ENCODE measurements at places on chromosomes 7 and 10.

DNA sequence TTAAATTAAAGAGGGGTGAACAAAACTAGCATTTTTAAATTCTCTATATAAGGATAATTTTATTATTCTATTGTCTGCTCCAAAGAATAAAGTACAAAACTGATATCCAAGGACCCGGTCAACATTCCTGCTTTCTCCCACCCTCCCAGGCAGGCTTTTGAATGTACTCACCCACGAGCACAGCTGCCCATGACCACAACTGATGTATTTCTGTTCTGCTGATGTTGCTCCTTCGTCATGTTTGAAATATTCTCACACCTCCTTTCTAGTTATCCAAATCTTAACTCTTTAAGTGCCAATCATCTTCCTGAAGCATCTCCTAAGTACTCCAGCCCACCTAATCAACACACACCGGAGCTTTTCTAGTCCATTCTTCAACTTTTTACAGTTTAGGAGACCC, 46.7 kb downstream of the CALD1 start:
- DNase-seq: no peak

DNA sequence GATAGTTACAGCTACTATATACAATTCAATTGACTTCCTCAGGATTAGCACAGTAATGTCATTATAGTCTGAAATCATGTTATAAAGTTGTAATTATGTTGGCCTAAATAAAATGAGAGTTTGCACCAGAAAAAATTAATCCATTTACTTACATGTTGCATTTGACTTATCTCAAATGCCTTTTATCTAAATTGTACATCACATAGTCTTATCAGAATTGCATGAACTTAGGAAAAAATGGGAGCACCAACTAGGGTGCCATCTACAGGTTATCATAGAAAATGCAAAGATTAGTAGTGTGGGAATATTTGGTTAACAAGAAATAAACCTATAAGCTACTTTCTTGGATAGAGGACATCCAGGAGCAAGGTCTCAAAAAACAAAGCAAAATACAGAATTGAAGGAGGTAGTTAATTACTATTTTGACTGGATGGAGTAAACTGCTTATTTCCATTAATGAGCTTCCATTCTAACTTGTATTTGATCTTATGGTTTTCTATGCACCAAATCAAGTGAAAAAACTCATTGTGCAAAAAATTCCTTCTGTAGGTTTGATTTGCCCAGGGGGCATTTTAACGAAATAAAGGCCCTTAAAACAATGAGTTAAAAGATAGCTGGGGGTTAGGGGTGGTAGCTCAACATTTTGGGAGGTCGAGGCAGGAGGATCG, 60.0 kb upstream of the ORC5 start:
- DNase-seq: no peak

GRCh38 chr10:92832998-92833650, 15.2 kb upstream of the EXOC6 start:
- no peak for DNase-seq

DNA sequence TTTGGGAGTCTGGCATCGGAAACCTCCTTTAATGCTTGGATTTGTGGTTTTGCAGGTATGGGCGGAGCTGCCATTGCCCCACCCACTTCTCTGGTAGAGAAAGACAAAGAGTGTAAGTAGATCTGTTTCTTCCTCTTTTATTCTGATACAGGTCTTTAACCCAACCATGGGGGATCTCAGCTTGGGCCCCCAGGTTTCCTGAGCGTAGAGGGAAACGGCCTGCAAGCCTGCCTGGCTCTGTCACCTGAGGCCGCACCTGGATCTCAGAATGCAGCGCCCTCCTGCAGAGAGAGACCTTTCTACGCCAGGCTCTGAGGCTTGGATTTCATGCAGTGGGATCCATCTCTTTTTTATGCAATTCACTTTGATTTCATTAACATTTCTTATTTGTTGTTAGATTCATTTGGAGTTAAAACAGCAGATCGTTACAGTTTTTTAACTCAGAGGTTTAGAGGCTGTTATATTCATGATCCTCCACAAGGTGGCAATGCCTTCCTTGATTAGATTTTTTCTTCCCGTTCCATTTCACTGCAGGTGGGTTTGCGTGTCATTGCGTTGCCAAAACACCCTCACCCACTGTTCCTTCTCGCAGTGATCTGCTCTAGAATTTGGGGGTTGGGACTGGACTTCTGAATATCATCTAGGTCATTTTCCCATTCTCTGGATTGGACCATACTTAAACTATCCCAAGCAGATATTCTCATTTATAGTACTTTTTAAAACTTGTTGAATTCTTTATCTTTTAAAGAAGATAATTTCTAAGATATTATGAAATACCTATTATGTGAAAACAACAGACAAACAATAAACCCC, 20.0 kb downstream of the RBM17 start:
- DNase-seq: peak; percentile 21

GRCh38 chr10:71812016-71812912, 38.8 kb downstream of the PSAP start:
- DNase-seq: peak; percentile 76

- DNase-seq: no peak
These were observed 45.9 kb upstream of the ATP6V0A4 start for GRCh38 chr7:138843632-138844580.

DNA sequence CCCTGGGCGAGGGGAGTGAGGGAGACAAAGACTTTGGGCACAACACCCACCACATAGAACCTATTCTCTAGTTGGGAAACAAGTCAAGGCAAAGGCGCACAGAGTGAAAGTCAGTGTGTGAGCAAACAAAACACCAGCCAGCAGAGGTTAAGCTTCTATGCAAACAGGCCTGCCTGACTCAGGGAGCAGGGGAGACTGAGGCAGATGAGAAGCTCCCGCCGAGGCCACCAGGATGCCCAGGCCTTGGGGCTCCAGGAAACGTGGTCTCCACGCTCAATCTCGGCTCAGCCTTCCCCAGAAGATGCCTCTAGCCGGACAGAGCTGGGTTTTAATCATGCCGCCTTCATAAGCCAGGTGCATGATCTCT, 74.1 kb upstream of the KCNMA1 start:
- no peak for DNase-seq

DNA sequence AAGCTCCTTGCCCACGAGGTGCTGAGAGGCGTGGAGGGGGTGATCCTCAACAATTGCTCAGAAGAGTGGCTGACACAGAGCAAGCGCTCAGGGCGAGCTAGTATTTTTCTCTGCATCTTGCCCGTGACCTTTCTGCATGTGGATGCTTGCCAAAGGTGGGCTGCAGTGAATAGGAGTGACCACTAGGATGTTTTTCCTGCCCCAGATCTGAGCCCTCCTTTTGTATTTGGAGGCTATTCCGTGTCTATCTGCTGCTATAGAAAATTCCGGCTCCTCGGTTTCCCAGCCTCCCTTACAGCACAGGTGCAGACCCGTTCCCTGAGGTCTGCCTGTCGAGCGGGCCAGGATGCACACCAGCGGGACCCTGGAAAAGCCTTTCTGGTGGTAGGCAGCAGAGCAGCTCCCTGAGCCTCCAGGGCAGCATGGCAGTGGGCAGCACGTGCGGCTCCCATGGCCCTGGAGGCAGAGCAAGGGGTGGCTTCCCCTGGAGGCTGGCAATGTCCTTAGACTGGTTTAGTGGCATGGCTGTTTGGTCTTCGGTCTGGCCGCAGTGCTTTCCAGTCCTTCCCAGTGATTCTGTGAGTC, 145.1 kb upstream of the PCBD1 start:
- DNase-seq: no peak

DNA sequence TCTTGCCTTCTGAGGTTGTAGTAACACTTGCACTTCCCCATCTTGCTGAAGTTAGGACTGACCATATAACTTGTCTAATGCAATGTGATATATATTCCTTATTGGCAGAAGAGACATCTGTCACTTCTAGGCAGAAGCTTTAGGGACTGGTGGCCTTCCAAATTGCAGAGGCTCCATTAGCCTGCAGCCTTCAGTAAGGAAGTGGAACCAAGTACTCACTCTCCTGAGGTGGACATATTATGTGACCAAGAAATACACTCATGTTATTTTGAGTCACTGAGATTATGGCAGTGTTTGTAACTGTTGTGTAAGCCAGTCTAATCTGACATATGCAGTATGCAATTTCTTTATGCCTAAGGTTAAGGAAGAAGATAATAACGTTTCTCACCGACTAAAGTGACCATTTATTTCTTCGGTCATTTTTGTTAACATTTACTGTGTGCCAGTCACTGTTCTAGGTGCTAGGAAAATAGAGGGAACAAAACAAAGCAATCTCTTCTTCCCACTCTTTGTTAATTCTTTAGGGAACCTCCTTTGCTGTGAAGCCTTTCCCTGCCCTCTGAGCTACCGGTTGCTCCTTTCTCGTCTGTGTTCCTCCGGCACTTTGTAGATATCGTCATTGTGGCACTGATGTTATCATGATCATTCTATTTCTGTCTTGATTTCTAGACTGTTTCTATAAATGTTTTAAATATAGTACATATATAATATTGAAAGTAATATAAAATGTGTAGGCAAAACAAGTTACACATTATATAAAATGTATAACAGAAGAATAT, 52.9 kb upstream of the HBP1 start:
- DNase-seq: no peak

DNA sequence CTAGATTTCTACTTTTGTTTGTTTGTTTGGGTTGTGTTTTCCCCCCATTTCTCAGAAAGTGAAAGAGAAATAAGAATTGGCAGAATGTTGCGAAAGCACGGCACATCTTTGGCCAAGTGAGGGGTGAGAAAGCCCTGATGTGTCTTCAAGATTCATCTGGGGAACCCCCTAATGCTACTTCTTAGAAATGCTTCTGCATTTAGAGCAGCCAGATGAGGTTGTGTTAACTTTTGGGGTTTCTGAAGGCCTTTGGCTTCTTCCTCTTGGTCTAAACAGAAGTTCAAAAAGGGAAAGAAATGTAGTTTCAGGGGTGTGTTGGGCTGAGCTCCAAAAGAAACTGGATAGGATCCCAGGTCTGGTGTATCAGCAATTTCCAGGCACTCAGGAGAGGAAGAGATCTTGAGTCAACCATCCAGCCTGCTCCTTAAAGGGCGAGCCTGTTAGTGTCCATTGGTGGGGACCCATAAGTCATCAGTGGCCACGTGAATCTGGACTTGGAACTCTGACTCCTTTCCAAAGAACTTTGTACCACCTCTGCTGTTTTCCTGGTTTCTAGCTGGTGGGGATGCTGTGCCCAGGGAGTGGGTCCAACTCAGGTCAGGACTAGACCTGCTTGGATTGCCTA, 6.5 kb downstream of the DUSP5 start:
- DNase-seq: peak; percentile 56

Data from activated CD4-positive, alpha-beta T cell treated with anti-CD3 and anti-CD28 coated beads, Interleukin-2, amount 50 U/mL, for 4 hours (primary cell).